ENCODE measurements at places on chromosomes 4 and X.

- DNase-seq = no peak
Measured at GRCh38 chrX:103637604-103638338, 9.0 kb downstream of the TCEAL1 start.

DNA sequence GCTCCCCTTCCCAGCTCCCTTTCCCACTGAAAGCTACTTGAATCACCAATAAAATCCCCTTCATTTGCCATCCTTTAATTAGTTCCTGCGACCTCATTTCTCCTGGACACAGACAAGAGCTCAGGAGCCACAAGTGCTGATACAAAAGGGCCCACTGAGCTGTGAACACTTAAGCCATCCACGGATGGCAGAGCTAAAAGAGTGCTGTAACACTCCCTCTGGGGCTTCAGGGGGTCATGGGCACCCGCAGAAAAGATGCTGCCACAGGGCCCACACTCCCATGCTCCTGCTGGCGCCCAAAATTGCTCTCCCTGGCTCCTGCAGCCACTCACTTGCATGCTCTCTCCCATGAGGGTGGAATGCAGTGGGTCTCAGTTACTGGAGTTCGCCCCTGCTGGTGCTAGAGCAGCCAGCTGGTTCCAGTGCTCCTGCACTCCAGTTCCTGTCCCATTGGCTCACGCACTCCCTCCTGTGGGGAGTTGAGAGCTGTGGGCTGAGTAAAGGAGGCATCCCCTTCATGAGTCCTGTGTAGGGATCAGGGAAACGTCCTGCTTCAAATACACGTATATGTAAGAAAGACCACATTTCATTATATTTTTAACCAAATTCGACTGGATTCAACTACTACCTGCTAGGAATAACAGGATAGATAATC is 1291.0 kb downstream of the ARAP2 start:
- DNase-seq = no peak

DNA sequence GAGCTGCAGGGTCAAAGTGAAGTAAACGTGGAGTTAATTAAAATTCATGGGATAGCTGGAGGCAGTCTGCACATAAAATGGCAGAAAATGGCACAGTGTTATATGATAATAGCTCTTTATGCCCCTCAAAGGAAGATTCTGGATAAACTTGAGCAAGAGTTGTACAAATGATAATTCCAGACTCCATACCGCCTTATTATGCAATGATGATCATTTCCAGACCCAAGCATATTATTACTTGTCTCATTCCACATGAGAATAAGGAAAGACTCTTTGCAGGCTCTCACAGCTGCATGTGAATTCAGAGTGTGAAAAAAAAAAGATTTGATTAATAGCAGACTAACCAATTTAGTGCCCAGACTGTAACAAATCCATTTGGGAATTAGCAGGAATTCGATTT is 105.4 kb downstream of the STK32B start:
- no peak for DNase-seq

DNA sequence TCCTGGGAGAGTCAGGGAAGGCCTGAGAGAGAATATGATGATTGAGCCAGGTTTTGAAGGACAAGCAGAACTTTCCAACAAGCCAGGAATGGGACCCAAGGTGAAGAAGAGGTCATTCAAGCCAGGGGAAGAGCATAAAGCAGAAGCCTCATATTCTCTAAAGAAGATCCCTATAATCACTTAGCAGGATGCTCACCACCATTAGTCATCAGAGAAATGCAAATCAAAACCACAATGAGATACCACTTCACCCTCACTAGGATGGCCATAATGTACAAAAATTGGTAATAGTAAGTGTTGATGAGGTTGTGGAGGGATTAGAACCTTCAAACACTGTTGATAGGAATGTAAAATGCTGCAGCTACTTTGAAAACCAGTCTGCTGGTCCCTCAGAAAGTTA is 20.5 kb upstream of the SUPT20HL1 start:
- no peak for DNase-seq

- DNase-seq = no peak
Measured at GRCh38 chr4:77163641-77164040, 6.6 kb downstream of the CCNG2 start.

GRCh38 chr4:88008122-88008742 is 797 bp downstream of the PKD2 start:
- peak; percentile 27 for DNase-seq

DNA sequence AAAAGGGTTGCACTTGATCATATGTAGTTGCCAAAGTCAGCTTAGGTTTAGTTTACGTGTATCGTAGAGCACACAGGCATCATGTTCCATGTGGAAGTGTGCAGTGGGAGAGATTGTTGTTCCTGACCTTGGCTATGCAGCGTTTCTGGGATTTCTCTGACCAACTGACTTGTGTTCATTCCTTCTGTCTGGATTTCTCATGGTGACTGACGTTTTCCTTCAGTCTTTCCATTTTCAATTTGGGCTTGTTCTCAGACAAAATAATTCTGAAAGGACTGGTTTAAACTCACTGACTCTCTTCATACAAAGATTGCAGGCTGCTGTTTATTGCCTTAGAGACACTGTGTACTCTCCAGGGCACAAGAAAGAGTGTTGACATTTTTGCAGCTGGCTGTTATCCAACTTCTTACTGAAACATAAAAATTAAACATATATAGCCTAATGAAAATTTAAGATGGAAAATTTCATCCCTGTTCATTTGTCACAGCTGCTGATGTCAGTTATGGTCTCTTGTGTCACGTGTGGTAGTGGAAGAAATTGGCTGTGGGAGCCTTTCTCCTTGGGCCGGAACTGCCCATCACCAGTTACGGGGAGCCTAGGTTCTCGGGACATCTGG is 95.4 kb downstream of the TNIP2 start:
- DNase-seq = no peak

DNA sequence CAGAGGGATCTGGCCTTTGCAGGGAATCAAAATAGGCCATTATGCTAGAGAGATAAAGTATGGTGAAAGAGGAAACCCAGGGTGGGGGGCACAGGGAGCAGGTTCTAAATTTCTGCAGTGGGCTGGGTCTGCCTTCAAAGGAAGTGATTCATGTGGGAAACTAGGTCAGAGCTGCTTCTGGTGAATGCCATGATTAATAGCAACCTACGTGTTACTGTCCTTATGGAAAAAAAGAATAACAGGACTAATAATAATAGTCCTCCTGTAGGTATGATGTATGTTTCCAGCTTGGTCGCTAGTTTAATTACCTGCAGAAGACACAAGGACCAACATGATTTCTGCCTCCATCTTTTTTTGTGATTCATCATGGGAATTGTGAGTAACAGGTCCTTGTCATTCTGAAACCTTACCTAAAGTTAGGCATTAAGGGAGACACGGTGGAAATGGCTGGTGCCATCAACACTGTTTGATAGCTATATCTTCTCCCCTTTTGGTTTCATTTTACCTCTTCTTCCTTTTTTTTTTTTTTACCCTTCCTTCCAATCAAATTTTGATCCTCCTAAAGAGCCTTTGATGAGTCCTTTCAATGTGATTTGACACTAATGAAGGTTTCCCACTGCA is 180.4 kb downstream of the CPEB2 start:
- DNase-seq = no peak

GRCh38 chrX:135185795-135186443 is 14.7 kb upstream of the CT55 start:
- DNase-seq = peak; percentile 11

- DNase-seq = no peak
Measured at GRCh38 chr4:145182222-145182621, 1.8 kb upstream of the OTUD4 start.

Measured in GM12891 (cell line).